Stimulated activated CD8-positive, alpha-beta memory T cell treated with anti-CD3 and anti-CD28 coated beads, Interleukin-7, amount 100 ng/mL, for 1 hour (primary cell): ENCODE measurements at places on chromosomes 11 and 22.

DNA sequence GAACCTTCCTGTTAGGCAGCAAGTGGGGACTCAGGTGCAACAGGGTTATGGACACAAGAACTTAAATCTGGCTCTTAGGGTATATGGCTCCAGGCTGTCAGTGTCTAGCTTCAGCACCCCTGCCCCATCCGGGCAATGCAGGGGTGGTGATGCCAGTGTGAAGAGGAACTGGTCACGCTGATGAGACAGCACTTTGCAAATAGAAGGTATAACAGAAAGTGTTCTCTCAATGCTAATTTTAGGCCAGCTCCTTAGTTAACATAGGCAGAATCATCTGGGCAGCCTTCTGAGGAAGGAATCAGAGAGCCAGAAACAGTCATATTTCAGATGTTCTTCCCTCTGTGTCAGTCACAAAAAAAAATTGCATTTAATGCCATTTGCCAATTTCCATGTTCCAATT lies 41.2 kb downstream of the SYT9 start:
- no peak for DNase-seq

DNA sequence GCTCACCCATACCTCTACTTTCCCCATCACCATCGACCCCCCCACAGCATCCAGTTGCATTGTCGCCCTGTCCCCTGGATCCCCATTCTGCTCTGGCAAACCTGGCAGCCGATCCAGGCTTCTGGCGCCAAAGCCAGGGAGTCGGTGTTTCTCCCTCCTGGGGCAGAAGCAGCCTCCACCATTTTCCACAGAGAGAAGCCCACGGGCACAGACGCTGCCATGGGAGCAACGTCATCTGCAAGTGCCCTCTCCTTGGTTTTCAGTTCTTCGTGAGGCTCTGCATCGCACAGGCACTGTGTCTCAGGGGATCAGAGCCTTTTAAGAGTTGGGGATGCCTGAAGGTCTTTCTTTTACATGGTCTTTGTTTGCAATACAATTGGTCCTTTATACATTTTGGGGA lies 2.3 kb downstream of the YPEL4 start:
- no peak for DNase-seq

GRCh38 chr11:2718817-2719438 lies 19.1 kb upstream of the KCNQ1OT1 start:
- DNase-seq: no peak

DNA sequence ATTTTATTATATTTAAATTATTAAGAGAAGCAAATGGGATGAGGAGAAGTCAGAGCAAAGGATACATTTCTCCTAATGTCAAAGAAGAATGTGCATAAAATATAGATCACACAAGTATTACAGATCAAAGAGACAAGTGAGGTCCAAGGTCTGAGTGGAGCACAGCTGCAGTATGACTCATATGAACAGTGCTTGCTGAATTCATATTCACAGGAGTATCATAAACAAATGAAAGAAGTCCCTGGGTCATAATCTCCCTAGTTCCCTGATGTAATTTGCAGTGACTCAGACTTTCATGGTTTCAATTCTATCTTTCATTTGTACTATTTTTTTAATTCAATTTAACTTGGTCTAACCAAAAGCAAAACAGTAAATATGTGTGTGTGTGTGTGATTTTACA lies 499.0 kb upstream of the CCDC179 start:
- no peak for DNase-seq

- DNase-seq: no peak
Measured at GRCh38 chr11:79570104-79570503, 129.3 kb upstream of the TENM4 start.

DNA sequence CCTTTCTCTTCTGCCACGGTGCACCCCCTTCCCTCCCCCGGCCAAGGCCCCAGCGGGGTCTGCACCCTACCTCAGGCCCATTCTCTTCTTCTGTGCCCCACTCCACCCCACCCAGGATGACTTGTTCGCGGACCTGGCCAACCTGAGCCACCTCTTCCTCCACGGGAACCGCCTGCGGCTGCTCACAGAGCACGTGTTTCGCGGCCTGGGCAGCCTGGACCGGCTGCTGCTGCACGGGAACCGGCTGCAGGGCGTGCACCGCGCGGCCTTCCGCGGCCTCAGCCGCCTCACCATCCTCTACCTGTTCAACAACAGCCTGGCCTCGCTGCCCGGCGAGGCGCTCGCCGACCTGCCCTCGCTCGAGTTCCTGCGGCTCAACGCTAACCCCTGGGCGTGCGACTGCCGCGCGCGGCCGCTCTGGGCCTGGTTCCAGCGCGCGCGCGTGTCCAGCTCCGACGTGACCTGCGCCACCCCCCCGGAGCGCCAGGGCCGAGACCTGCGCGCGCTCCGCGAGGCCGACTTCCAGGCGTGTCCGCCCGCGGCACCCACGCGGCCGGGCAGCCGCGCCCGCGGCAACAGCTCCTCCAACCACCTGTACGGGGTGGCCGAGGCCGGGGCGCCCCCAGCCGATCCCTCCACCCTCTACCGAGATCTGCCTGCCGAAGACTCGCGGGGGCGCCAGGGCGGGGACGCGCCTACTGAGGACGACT lies 15.9 kb downstream of the RTN4RL2 start:
- DNase-seq: no peak

DNA sequence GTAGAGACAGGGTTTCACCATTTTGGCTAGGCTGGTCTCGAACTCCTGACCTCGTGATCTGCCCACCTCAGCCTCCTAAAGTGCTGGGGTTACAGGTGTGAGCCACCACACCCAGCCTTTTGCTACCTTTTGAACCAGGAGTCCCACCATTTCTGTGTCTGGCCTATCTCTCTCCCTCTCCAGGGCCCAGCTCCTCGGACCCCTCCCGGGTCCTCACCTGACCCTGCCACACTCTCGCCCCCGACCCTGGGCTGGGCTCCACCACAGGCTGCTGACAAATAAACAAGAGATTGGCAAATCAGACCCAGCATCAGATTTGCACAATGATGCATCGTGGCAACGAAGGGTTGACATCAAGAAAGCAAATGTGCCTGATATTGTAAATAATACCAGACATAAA lies 8.8 kb downstream of the KRTAP5-5 start:
- DNase-seq: no peak

DNA sequence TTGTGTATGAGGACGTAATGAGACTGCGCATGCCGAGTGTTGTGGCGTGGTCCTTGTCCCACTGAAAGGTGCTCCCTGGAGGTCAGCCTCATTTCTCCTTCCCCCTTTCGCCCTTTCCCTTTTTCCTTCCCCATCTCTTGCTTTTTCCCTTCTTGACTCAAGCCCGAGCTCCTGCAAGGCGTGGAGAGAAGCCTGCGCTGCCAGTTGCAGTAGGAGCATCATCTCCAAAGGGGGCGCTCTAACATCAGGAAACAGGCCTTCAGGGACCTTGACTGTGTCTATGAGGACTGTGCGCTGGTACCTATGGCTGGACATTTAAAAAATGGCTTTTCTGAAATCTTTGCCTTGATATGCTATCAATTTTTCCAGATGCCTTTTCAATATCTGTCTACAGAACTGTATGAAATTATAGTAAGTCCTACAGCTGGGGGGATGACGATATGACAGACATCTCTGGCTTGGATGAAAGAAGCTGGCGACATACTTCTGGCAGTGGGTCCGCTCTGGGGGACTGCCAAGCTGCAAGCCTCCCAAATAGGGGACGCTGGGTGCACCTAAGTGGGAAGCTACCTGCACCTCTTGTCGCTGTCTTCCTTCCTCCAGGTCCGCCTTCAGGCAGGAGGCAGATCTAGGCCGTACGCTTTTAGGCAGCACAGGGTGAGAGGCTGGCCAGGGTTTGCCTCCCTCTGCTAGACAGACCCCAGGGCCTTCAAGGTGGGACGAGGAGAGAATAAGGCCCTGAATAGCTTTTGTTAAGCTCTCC lies 96.5 kb downstream of the NXPE2 start:
- DNase-seq: no peak
